ENCODE measurements at places on chromosomes 7 and 10.

DNA sequence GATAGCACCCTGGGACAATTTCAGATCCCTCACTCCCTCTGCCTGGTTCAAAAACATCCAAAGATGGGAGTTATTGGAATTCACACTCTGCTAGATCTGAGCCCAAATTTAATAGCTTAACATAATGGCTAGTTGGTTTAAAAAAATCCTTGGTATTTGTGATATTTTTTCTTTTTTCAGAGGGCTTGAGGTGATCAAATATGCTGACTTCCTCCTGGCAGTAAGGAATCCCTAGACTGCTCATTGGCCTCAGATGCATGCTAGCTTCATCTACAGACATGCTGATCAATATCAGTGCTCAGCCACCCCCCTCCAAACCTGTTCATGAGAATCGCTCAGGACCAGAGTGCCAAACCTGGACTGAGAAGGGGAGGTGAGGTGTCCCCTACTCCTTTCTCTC lies 74.7 kb upstream of the PLPP4 start:
- ATAC-seq, result no peak

GRCh38 chr10:121113385-121113696 lies 262.2 kb downstream of the WDR11 start:
- no peak for ATAC-seq

- ATAC-seq, result no peak
Measured at GRCh38 chr7:128892521-128893250, 17.8 kb downstream of the KCP start.

GRCh38 chr10:122525788-122526187 lies 34.8 kb upstream of the DMBT1 start:
- ATAC-seq, result no peak

GRCh38 chr7:154911862-154912455 lies 91.0 kb downstream of the PAXIP1 start:
- ATAC-seq, result no peak

GRCh38 chr7:6246251-6246917 lies 26.0 kb downstream of the CYTH3 start:
- no peak for ATAC-seq

DNA sequence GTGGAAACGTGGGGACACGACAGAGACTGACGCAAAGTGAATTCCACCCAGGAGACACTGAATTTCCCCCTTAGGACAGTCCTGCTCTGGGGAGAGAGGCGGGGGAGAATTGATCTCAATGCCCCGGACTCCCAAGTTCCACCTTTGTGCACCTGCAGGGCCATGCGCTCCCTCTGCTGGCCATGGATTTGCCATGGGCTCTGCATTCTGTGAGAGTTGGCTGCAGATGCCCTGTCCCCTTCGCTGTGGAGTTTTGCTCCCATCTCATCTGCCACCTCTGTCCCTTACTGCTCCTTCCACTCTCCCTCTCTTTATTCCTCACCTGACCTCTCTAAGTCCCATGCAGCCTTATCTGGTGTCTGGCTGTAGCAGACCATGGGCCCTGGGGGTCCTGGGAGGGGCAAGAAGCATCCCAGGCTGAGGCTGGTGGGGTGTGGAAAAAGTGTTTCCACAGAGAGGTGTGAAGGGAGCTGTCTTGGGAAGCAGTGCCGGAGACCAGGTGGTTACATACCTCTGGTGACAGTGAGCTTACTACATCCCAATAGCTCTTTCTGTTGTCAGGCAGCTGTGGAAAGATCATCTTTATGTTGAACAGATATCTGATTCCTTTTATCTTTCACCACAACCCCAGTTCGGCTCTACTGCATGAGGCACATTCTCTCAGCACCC lies 14.3 kb downstream of the GHRHR start:
- ATAC-seq, result no peak

- ATAC-seq, result no peak
Measured at GRCh38 chr7:98027342-98028033, 37.5 kb upstream of the OCM2 start.

GRCh38 chr10:4345877-4346646 lies 479.9 kb upstream of the AKR1E2 start:
- no peak for ATAC-seq

GRCh38 chr10:87931836-87932230 lies 68.4 kb downstream of the PTEN start:
- ATAC-seq, result no peak

- ATAC-seq, result peak; percentile 53
Measured at GRCh38 chr7:33888166-33888565, 17.2 kb upstream of the BMPER start.

DNA sequence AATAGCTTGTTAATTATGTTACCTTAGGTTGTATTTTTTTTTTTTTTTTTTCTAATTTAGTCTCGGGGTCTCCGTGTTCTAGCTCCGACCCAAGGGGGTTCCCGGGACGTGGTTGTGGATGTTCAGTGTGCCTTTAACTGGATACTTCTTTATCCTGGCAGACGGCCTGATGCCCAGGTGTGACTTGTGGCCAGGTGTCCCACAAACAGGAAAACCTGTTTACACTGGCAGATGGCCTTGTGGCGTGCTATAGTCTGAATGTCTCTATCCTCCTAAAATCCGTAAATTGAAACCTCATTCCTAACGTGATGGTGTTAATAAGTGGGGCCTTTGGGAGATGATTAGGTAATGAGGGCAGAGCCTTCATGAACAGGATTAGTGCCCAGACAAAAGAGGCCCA lies 546.4 kb upstream of the C7orf33 start:
- no peak for ATAC-seq

DNA sequence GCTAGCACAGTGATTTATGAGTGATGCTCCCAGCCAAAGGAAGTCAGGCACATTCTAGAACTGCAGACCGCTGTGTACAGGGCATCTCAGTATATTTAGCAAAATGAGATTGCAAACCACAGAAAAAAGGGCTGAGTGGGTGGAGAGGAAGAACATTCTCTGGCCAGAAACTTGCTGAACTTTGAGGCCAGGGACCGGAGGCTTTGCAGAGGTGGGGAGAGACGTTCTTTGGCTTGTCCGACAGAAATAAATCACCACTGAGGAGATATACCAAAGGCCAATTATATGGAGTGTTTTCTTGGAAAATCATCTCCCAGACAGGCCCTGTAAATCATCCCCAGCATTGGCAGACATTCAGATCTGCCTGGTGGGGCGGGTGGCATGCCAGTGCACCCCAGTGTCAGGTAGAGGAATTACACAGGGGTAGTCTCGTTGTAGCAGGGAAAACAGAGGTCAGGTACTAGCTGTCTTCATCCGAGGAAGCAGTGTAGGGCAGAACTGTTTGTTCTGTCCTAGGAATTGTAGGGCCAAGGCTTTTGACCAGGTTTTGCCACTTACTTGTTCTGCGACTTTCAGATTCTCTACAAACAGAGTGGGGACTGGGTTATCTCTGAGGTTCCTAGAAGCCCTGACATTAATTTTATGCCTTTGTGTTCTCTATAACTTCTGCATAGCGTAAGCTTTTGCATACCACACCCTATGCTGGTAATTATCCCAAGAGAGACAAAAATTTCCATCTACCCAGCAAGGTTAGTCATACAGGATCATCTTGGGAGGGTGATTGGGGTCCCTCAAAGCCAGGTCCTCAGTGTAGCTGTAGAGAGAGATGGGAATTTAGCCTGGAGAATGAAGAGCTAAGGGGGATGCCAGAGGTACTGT lies 655.6 kb downstream of the LRMDA start:
- peak; percentile 94 for ATAC-seq

DNA sequence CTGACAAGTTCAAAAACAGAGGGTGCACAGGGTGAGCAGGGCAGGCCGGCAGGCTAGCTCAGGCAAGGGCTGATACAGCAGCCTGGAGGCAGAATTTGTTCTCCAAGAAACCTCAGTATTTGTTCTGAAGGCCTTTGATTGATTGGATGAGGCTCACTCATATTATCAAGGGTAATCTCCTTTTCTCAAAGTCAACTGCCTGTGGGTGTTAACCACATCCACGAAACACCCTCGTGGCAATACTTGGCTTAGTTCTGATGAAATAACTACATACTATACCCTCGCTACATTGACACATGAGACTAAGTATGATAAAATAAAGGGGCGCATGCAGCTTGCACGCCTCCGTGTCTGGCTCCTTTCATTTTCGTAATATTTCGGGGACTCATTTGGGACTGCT lies 4.4 kb upstream of the PPP2R2D start:
- ATAC-seq, result no peak

GRCh38 chr10:37860494-37861190 lies 3.2 kb upstream of the ZNF248 start:
- no peak for ATAC-seq

- ATAC-seq, result no peak
Measured at GRCh38 chr10:109678857-109679256, 244.5 kb downstream of the XPNPEP1 start.

- no peak for ATAC-seq
Measured at GRCh38 chr10:91462423-91462822, 52.3 kb downstream of the HECTD2 start.

DNA sequence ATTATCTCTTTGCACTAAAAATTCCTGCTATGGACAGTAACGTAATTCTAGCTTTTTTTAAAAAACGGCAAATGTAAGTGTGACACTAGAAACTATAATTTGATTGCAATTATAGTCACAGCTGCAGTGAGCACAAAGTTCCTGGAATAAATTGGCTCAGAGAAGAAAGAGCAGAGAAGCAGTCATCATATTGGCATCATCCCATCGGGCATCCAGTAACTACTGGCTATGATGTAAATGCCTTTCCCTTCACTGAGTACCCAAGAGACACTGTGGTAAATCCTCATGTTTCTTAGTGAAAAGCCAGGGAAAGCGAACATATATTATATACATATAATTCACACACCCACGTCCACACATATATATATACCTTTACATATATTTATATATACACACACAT lies 43.6 kb downstream of the PIP4K2A start:
- peak; percentile 67 for ATAC-seq

GRCh38 chr7:33760834-33761233 lies 144.5 kb upstream of the BMPER start:
- no peak for ATAC-seq

DNA sequence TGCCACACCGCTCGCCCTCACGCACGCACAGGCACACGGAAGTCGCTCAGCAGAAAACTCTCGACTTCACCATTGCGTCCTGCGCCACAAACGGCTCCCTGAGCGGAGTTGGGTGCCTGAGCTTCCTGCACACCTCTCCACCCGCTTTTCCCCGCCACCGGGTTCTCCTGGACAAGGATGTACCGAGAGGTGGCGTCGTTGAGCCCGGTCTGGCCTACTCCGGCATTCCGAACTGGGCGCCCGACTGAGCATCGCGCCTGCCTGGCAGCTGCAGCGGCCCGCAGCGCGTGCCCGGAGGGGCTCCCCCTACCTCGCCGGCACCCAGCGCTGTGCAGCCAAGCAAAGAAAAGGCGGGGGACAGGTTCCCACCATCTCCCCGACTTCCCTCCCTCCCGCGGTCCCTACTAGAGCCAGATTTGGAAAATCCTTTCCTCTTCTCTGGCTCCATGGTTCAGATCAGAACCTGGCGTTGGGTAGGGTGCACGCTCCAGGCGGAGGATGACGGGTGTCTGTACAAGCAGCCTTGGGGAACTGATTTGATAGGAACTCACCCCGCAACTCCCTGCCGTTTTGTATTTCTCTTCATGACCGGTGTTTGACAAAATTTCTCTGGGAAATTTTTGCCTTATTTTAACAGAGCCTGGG lies 1.7 kb downstream of the SORCS3 start:
- ATAC-seq, result peak; percentile 70

- peak; percentile 22 for ATAC-seq
Measured at GRCh38 chr10:80070057-80070456, 8.4 kb upstream of the TMEM254 start.

DNA sequence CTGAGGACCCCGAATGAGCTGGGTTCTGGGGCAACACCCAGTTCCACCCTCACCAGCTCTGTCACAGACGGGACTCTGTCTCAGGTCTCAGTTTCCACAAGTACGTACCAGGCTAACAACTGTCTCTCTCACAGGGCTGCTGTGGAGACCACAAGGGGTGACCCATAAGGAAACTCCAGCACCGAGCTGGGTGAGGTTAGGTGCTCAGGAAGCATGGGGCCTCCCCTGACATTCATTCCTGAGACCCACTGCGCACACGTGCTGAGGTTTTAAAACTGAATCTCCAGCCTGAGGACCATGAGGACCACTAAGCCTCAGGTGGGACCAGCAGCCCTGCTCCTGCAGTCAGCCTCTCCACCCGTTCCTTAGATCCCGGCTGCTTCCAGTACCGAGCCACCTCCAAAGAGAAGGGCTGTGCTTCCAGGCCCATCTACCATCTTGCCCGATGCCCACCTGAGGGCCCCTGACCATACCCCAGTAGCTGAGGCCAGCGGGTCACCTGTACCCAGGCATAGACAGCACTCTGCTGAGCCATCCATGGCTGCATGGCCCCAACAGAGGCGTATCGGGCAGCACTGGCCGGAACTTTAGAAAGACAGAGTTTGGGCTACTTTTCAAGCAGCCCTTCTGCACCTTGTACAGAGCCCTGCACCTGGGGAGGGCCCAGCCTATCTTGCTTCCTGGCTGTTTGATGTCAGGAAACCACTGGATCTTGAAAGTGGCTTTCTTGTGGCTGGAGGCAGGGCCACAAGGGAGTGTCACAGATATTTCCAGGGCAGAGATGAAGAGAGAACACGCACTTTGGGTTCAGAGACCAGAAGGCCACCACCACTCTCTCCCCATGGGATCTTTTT lies 18.7 kb downstream of the HSPA12A start:
- no peak for ATAC-seq

DNA sequence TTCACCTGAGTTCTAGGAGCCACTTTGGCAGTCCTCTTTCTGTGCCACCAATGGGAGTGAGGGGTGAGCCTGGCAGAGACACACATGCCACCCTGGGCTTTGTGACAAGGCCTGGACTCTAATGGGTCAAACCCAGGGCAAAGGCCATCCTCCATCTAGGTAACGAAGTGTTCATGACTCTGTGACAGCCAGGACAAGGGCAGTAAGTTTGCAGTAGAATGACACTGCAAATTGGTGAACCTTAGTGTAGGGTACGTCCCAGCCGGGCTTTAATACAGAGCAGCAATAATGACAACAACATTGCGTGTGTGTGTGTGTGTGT lies 43.3 kb downstream of the PAPSS2 start:
- ATAC-seq, result no peak

DNA sequence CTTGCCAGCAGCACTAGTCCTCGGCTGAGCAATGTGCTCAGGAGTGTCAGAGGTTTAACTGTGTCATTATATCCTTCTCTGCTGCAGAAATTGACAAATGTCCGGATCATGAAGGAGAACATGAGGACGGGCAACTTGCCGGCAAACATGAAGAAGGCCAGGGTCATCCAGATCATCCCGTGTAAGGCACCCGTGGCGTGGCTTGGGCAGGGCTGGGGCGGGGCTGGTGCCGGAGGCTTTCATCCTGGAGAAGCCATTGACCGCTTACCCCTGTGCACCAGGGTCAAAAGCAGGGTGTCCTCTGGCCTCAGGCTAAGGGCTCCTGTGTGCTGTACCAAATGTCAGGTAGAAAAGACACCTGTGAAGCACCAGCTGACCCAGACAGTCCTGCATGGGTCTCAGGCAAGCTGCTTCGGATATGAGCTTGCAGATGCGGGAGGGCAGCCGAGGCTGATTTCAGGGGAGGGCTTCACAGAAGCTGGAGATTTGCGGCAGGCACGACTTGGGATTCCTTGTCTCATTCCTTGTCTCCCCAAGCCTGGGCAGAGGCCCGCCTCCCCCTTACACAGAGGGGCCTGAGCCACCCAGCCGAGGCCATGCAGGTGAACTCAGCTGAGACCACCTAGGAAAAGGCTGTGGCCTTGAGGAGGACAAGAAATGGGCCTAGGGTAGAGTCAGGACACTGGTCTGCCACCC lies 55.4 kb downstream of the MKI67 start:
- ATAC-seq, result no peak

All from motor neuron (in vitro differentiated cells).